ENCODE measurements at places on chromosomes 2 and 18. TPM values are rescaled to one million over a fixed set of nuclear protein-coding genes. Genes with fewer than 3 reads are reported as not detected.

DNA sequence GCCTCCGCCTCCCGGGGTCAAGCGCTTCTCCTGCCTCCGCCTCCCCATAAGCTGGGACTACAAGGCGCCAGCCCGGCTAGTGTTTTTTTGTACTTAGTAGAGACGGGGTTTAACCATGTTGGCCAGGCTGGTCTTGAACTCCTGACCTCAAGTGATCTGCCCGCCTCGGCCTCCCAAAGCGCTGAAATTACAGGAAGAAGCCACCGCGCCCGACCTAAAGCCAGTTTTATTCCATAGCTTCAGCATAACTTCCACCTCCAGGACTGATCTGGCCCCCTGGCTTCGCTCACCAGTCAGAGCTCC lies 783 bp upstream of the TXNL4A start:
- H3K27ac ChIP-seq: peak overlapping the region; percentile 98
- H3K4me3 ChIP-seq: peak overlapping the region; percentile 92
- no peak for DNase-seq
- peaks cover 2% of the 10 kb centered on the region for H3K27me3 ChIP-seq
- peaks cover 45% of the 10 kb centered on the region for H3K4me1 ChIP-seq

DNA sequence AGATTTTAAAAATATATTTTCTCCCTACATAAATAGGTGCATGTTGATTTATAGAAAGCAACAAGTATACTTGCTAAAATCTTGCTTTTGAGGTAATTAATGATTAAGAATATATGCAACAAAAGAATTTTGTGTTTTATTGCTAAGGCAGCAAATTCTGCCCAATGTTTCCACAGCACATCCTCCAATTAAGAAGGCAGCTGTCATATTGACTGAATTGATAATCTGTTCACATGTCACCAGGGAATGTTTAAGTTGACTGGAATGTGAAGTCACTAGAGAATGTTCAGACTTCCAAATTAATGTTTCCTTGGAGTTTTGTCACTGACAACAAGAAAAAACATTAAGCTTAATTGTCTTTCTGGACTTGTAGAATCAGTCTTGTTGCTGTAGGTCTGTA lies 1602.7 kb upstream of the SLC39A10 start:
- no peaks in the 10 kb centered on the region for H3K4me1 ChIP-seq
- H3K27me3 ChIP-seq: peaks cover 2% of the 10 kb centered on the region
- DNase-seq: no peak
- no peak overlapping the region for H3K27ac ChIP-seq
- no peaks in the 10 kb centered on the region for H3K36me3 ChIP-seq

DNA sequence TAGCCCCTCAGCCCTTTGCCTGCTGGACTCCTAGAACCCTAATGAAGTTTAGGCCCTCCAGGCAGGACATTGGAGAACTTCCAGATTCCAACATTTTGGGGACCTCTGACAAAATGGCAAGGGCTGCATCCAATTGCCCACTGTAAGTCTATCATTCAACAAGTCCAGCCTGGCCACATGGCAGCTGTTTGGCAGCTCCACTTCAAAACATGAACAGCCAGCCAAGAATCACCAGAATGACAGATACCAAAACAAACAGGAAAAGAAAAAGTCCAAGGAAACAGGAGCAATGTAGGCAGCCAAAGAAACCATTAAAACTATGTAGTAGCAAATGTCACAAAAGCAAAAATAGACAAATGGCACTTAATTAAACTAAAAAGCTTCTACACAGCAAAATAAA lies 25.5 kb downstream of the SLC4A5 start:
- no peak overlapping the region for H3K4me3 ChIP-seq
- no peak for DNase-seq
- H3K27me3 ChIP-seq: peaks cover 5% of the 10 kb centered on the region
- peaks cover 20% of the 10 kb centered on the region for H3K36me3 ChIP-seq
- no peaks in the 10 kb centered on the region for H3K4me1 ChIP-seq

KIF5C gene
- 1.1 TPM for polyA plus RNA-seq

ADAM23 gene
- polyA plus RNA-seq: not detected

Data from immature natural killer cell (primary cell).